ENCODE measurements at places on chromosomes 5 and 9. TPM values are rescaled to one million over a fixed set of nuclear protein-coding genes. Genes with fewer than 3 reads are reported as not detected.

DNA sequence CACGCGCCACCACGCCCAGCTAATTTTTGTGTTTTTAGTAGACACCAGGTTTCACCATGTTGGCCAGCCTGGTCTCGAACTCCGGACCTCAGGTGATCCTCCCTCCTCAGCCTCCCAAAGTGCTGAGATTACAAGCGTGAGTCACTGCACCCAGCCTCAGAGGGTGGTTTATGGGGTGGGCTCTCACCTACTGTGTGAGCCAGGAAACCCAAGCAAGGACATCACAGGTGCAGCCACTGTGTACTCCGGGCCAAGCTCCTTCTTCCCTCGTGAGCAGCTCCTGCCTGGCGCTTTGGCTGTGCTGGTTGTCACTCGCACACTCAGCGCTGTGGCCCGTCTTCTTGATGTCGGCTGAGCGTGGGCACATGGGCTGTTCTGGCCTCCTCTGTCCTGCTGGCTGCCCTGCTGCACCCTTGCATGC lies 70.1 kb downstream of the WNK2 start:
- peak; percentile 4 for DNase-seq

Gene CEP72
- 1.1 TPM for total RNA-seq

GRCh38 chr5:145141534-145141933 lies 693.6 kb downstream of the PRELID2 start:
- DNase-seq, result no peak

DNA sequence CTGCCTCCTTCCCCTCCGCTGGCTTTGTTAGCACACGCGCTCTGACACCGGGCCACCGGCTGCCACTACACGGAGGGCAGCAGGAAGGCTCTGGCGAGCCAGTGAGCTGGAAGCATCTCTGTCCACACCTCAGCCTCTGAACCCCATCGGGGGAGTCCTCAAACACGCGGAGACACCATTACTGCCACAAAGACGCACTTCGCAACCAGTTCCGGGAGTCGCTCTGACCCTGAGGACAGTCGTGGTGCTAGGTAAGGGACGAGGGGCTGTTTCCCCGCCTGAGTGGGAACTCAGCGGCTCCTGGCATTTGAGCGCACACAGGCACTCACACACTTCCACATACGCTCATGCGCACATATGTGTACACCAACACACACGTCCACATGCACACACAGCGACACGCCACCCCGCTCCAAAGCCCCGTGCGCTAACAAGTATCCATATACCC lies 160.0 kb downstream of the C9orf152 start:
- DNase-seq, result no peak

Gene IL4
- total RNA-seq, result not detected

DNA sequence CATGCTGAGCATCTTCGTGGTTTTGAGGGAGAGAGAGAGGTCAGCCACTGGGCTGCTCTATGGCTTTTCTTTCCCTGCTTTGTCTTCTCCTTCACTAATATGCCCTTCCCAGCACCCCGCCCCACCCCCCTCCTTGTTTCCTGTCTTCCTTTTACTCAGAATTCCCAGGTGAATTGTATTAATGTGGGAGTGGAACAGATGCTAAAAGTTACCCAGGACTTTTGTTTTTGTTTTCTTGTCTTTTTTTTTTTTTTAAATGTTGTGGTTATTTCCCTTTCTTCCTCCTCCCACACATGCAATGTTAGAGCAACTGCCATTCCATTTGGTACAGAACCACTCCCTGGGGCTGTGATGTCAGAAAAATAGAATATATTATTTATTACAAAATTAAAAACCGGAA lies 442.7 kb upstream of the CD180 start:
- DNase-seq, result no peak

Data from omental fat pad (tissue), 4 donors.